ENCODE measurements at places on chromosomes 7 and 10.

GRCh38 chr7:1708596-1709251 is 38.6 kb downstream of the ELFN1 start:
- DNase-seq, result no peak

DNA sequence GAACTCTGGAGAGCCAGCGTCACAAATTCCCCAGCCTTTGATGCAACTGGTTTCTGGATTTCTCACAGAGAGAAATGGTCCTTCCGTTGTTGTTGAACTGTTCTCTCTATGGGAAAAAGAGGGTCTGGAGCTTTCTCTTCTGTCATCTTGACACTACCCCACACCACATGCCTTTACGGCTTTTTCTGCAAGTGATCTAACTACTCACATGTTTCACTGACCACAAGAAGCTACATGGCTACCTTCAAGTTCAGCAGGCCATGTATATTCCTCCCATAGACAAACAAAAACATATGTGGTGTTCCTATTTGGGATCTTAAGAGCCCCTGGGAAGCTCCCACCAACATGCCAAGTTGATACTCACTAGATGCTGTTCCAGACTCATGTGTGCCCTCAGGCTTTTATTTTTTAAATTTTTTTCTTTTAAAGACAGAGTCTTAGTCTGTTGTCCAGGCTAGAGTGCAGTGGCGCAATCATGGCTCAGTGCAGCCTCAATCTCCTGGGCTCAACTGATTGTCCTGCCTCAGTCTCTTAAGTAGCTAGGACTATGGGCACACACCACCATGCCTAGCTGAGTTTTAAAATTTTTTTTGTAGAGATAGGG is 72.0 kb downstream of the RNF216 start:
- no peak for DNase-seq

DNA sequence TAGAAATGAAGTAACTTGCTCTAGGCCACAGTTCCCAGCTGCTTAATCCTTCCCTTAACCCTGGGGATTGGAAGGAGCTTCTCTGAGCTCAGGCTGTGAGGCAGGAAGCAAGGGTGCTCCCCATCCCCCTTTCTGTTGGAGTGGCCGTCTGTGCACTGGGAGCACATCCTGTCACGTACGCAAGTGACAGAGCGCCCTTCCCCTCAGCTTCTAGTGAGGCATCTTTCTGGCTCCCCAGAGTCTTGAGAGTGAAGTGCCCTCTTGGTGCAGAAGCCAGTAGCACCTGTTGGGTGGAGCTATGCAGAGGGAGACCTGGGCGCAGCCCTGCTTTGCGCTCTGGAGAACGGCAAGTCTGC is 47.8 kb downstream of the SHH start:
- DNase-seq, result peak; percentile 49

GRCh38 chr7:42262964-42263363 is 26.0 kb upstream of the GLI3 start:
- peak; percentile 44 for DNase-seq

- no peak for DNase-seq
Observed at GRCh38 chr10:88913788-88914187, 33.7 kb downstream of the STAMBPL1 start.

GRCh38 chr7:151308256-151308655 is 33.4 kb upstream of the NUB1 start:
- peak; percentile 25 for DNase-seq

- no peak for DNase-seq
Observed at GRCh38 chr10:75074711-75075445, 36.6 kb upstream of the SAMD8 start.

- no peak for DNase-seq
Observed at GRCh38 chr10:9999627-10000026, 1018.0 kb upstream of the CELF2 start.

GRCh38 chr10:3478153-3478552 is 305.6 kb upstream of the PITRM1 start:
- no peak for DNase-seq

DNA sequence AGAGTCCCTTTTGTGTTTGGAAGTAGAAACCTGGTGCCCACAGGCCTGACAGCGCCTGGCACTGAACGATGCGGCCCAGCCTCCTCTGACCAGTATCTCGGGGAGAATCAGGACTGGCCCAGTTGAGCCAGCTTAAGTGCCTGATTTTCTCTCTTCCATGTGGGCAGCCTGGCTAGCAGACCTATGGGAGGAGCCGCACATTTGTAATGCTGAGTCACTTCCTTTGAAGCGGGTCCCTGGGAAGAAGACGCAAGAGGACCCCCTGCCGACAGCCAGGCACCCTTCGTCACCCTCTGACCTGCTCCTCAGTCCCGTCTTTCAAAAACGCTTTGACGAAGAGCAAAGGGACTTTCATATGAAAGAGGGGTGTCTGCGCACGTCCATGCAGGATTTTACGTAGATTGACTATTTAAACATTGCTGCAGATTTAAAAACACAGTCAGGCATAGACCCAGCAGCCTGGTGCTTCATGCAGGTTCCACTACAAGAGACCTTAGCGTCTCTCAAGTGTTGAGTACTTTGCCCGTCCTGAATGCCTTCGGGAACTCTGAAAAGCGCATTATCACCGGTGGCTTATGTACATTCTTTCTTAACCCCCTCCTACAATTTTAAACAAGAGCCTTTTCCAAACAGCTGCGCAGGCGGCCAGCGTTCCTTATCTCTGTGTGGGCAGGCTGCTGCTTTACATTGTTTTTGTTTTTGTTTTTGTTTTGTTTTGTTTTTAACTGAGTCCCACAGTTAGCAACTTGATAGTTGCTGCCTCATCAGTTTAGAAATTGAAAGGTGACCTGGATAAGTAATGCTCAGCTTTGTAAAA is 36.5 kb upstream of the AP5Z1 start:
- DNase-seq, result no peak

- DNase-seq, result no peak
Observed at GRCh38 chr7:99473315-99473596, 566 bp downstream of the ZNF789 start.

DNA sequence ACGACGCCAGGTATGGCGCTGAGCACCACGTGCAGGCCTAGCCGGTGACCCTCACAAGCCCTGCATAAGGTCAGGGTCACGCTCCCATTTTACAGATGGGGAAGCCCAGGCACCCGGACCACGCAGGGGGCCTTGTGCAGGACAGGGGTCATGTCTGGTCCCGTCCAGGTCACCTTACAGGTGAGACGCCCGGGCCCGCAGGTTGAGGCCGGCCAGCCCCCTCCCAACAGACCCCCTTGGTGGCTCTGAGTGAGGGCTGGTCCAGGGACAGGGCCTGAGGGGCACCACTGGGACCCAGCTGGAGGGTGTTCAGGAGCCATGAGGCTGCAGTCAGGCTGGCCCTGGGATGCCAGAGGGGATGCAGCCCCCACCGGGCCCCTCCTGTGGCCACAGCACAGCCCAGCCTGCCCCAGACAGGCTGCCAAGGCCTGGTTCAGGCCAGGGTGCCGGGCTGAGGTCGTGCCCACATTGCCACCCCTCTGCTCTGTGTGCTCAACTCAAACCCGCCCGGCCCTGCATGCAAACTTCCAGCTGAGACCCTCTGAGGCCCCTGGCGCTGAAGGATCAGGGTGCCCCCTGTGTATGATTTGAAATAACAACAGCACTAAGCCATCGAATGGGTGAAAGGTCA is 69.0 kb downstream of the PWWP2B start:
- DNase-seq, result no peak

GRCh38 chr7:157501581-157501980 is 164.8 kb downstream of the DNAJB6 start:
- no peak for DNase-seq

DNA sequence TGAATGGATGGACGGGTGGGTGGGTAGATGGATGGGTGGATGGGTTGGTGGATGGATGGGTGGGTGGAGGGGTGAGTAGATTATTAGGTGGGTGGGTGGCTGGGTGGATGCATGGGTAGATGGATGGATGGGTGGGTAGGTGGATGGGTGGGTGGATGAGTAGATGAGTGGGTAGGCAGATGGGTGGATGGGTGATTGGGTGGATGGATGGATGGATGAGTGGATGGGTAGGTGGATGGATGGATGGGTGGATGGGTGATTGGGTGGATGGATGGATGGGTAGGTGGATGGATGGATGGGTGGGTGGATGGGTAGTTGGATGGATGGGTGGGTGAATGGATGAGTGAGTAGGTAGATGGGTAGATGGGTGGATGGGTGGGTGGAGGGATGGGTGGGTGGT is 59.6 kb upstream of the ADGRA1 start:
- DNase-seq, result no peak

DNA sequence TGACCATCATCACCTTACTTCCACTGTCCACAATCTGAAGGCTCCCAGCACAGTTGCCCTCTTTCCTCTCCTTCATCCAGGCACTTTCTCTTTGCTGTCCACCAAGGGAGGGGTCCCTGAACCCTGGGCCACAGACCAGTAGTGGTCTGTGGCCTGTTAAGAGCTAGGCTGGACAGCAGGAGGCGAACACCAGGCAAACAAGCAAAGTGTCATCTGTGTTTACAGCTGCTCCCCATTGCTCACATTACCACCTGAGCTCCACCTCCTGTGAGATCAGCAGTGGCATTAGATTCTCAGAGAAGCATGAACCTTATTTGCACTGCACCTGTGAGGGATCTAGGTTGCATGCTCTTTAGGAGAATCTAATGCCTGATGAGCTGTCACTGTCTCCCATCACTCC is 27.7 kb downstream of the FZD1 start:
- no peak for DNase-seq

GRCh38 chr7:36937754-36938563 is 213.7 kb upstream of the AOAH start:
- DNase-seq, result no peak

- DNase-seq, result no peak
Observed at GRCh38 chr10:75884808-75885207, 453.4 kb downstream of the LRMDA start.

GRCh38 chr7:156895024-156895780 is 2.2 kb upstream of the LMBR1 start:
- no peak for DNase-seq

DNA sequence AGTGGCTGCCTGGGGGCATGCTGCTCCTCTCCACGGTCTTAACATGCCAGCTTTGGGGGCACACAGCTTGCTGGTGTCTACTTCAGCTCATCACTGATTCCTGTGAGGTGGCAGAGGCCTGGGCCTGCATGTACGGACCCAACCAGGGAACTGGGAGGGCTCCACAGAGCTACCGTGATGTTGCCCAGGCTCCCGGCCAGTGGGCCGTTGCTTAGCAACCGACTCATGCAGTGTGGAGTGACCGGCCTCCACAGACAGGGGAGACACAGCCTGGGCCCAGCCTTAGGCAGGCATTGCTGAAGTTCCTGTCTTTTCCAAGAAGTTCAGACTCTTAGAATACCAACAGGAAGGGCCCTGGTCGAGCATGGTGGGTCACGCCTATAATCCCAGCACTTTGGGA is 25.8 kb upstream of the SH2B2 start:
- no peak for DNase-seq

- no peak for DNase-seq
Observed at GRCh38 chr7:121436688-121437087, 40.6 kb upstream of the FAM3C start.

DNA sequence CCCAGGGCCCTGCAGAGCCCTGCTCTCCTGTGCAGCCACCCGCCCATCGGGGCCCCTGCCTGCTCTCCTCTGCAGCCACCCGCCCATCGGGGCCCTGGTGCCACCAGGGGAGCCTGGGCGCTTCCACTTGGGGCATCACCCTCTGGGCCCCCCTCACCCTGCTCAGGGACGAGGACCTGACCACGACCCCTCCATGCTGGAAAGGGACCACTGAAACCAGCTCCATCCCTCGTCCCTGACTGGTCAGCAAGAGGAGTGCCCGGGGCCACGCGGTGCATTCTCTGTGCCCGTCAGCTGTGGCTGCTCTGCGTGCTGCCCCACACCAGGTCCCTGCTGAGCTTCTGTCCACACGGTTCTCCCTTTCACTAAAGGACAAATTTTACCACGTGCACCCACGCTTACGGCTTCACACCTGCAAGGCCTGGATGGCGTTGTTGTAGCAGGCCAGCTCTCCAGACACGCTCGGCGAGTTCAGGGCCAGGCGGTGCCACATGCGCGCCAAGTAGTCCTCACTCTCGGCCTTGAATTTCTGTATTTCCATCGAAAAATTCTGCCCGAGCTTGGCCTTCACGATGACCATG is 57.6 kb downstream of the CFAP46 start:
- no peak for DNase-seq

DNA sequence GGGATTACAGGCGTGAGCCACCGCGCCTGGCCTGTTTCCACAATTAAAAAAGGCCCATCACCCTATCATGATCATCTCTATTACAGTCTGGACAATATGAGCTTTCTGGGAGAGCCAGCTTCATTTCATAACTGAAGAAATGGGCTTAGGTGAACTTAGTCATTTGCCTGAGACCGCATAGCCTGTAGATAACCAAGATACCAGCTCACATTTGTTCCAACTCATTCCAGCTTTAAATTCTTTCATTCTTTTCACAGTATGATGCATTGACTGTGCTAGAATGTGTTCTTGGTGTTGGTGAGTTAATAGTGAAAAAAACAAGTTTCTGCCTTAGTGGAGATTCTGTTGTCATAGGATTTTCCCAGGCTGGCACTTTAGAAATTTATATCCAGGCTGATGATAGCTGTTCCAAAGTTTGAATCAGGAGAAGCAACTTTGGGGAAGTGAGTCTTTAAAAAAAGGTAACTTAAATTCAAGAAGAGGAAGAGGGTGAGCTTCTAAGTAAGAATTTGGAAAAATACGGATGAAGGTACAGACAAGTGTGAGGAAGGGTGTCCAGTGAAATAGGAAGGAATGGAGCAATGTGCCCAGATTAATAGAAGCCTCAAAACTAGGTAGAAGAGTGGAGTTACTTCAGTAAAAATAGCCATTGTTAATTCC is 2.1 kb upstream of the H2AZ2 start:
- no peak for DNase-seq

GRCh38 chr10:7811000-7811399 is 7.3 kb upstream of the TAF3 start:
- no peak for DNase-seq

GRCh38 chr10:101286248-101287046 is 57.2 kb upstream of the LBX1 start:
- DNase-seq, result no peak

DNA sequence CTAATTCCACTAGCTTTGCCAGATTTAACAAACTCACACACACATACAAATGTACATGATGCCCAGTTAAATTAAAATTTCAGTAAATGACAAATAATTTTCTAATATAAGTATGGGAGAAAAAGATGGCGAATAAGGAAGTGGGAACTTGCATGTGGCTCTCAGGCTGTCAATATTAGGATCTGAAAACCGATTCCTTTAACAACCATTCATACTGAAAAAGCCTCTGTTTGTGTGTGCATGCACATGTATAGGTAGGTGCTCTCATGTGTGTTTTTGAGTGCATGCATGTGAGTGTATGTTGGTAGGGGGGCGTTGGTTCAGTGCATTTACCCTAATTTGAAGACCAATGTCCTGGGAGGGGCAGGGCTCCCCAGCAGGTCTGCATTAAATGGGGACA is 125.3 kb downstream of the HTR7 start:
- no peak for DNase-seq

DNA sequence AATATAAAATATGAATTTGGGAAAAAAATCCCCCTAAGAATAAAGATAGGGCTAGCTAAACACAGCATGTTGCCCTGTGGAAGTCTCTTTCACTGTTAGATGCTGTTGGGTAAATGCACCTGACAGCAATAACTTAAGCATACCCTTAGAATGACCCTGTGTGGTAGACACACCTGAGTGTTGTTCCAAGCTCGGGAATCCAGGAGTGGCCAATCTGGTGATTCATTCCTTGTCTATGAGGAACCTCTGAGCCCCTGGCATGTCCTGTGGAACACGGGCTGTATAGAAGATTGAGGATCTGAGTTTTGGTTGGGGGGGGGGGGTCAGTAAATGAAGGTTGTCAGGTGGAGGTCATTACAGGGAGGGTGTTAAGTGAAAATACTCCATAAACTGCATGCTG is 730.0 kb upstream of the IGFBP3 start:
- DNase-seq, result no peak
